H9 (cell line): ENCODE measurements at places on chromosomes 1 and 21. TPM values are rescaled to one million over a fixed set of nuclear protein-coding genes. Genes with fewer than 3 reads are reported as not detected.

- no peaks in the 10 kb centered on the region for H3K4me1 ChIP-seq
- no peaks in the 10 kb centered on the region for H3K27me3 ChIP-seq
- H3K36me3 ChIP-seq, result no peaks in the 10 kb centered on the region
- no peak for DNase-seq
- no peak overlapping the region for H3K27ac ChIP-seq
Observed at GRCh38 chr21:41615613-41616012, 107.7 kb upstream of the TMPRSS2 start.

- no peaks in the 10 kb centered on the region for H3K27me3 ChIP-seq
- H3K4me3 ChIP-seq, result no peak overlapping the region
- H3K27ac ChIP-seq, result no peak overlapping the region
- DNase-seq, result no peak
- peaks cover 6% of the 10 kb centered on the region for H3K36me3 ChIP-seq
Observed at GRCh38 chr1:98884864-98885263, 119.8 kb downstream of the PLPPR5 start.

DNA sequence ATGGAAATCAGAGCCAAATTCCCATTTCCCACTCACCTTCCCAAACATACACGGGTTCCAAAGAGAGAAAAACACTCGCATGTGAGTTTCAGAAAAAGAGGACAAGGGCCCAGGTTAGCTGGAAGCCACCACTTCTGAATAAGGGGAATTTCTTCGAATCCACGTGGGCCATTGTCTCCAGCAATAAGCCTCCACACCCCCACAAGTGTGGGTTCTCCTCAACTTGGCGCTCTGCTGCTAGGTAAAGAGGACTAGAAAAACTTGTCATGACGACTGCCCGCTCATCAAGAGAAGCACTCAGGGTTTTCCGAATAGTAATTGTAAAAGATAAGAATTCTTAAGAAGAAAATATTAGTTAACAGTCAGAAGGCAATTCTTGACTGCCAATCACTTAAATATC lies 30.6 kb downstream of the PRDM15 start:
- no peak for DNase-seq
- no peak overlapping the region for H3K27ac ChIP-seq
- no peaks in the 10 kb centered on the region for H3K4me1 ChIP-seq
- H3K36me3 ChIP-seq, result peaks cover 20% of the 10 kb centered on the region

GRCh38 chr1:244199902-244200301 lies 148.8 kb downstream of the ZBTB18 start:
- H3K4me1 ChIP-seq, result no peaks in the 10 kb centered on the region; the same call in 1 of the 2 replicates
- no peaks in the 10 kb centered on the region for H3K36me3 ChIP-seq
- H3K27me3 ChIP-seq, result no peaks in the 10 kb centered on the region
- DNase-seq, result no peak

GRCh38 chr1:158153746-158154444 lies 26.8 kb upstream of the CD1D start:
- no peak overlapping the region for H3K4me3 ChIP-seq
- DNase-seq, result no peak
- no peak overlapping the region for H3K27ac ChIP-seq
- 0 out of 2 replicates have a peak, but pooled peaks cover 1% of the 10 kb centered on the region for H3K36me3 ChIP-seq
- H3K4me1 ChIP-seq, result no peaks in the 10 kb centered on the region

DNA sequence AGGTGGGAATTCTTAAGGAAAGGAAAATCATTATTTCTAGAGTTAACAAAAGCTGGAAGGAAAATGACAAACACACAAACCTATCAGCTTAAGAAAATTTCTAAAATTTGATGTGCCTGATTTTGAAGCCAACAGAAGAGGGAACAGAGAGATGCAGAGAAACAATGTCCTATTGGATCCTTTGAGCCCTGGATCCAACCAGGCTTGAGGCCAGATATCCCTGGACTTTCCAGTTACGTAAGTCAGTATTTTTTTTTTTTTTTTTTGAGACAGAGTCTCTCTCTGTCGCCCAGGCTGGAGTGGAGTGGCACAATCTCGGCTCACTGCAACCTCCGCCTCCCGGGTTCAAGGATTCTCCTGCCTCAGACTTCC lies 648.9 kb downstream of the KIF26B start:
- no peak overlapping the region for H3K27ac ChIP-seq
- H3K27me3 ChIP-seq, result no peaks in the 10 kb centered on the region
- no peaks in the 10 kb centered on the region; the same call in 1 of the 2 replicates for H3K4me1 ChIP-seq
- no peaks in the 10 kb centered on the region for H3K36me3 ChIP-seq
- no peak for DNase-seq
- H3K4me3 ChIP-seq, result no peak overlapping the region

GRCh38 chr1:20660363-20660762 lies 806 bp downstream of the DDOST start:
- DNase-seq, result no peak
- H3K27me3 ChIP-seq, result no peaks in the 10 kb centered on the region

- no peaks in the 10 kb centered on the region for H3K27me3 ChIP-seq
Observed at GRCh38 chr1:37448185-37448584, 26.2 kb upstream of the ZC3H12A start.

DNA sequence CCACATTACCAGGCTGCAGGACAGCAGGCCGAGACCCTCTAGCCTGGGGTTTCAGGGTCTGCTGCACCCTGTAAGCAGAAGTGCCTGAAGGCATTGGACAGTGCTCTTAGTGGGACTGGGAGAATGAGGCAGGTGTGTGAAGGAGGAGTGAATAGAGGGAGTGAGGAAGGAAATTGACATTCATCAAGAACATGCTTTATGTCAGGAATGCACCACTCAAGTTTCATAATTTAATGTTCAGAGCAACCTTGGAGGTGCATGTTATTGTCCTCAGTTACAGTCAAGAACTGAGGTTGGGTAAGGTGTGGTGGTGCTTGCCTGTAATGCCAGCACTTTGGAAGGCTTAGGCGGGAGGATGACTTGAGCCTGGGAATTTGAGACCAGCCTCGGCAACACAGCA lies 11.7 kb upstream of the GPR37L1 start:
- no peaks in the 10 kb centered on the region for H3K36me3 ChIP-seq
- DNase-seq, result no peak
- no peak overlapping the region for H3K27ac ChIP-seq

- no peak overlapping the region for H3K4me3 ChIP-seq
- H3K27ac ChIP-seq, result no peak overlapping the region
- no peak for DNase-seq
- no peaks in the 10 kb centered on the region for H3K36me3 ChIP-seq
- no peaks in the 10 kb centered on the region for H3K27me3 ChIP-seq
Observed at GRCh38 chr21:35382696-35383095, 333.6 kb upstream of the RUNX1 start.

DNA sequence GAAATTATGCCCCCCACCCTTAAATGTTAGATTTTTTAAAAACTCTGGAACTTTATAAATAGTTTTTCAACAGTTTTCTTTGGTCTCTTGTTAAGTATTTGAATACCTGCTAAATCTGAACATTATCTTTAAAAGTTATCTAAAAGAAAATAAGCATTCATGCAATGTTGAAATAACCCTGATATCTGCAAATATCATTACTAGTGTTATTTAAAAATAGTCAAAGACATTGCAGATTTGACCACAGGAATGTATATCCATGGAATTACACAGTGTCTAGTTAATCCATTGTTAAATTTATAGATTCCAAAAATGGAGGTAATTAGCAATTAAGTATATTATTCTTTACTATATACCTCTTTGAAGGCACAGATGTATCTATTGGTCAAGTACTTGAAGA lies 42.0 kb downstream of the PRRX1 start:
- no peak for DNase-seq
- H3K36me3 ChIP-seq, result no peaks in the 10 kb centered on the region
- no peaks in the 10 kb centered on the region for H3K4me1 ChIP-seq

GRCh38 chr21:42833439-42833815 lies 45.9 kb downstream of the WDR4 start:
- H3K4me3 ChIP-seq, result no peak overlapping the region
- H3K27ac ChIP-seq, result no peak overlapping the region
- peaks cover 3% of the 10 kb centered on the region; the same call in 1 of the 2 replicates for H3K27me3 ChIP-seq
- peaks cover 4% of the 10 kb centered on the region; the same call in 1 of the 2 replicates for H3K4me1 ChIP-seq
- peaks cover 7% of the 10 kb centered on the region; the same call in 2 of the 3 replicates for H3K36me3 ChIP-seq
- DNase-seq, result peak; percentile 65

GRCh38 chr21:37146320-37147235 lies 73.5 kb downstream of the TTC3 start:
- H3K36me3 ChIP-seq, result peaks cover 6% of the 10 kb centered on the region; the same call in 2 of the 3 replicates
- DNase-seq, result no peak
- no peak overlapping the region for H3K27ac ChIP-seq
- H3K4me1 ChIP-seq, result no peaks in the 10 kb centered on the region; the same call in 1 of the 2 replicates
- no peaks in the 10 kb centered on the region for H3K27me3 ChIP-seq
- no peak overlapping the region for H3K4me3 ChIP-seq

- no peak overlapping the region for H3K4me3 ChIP-seq
- H3K36me3 ChIP-seq, result no peaks in the 10 kb centered on the region
- no peaks in the 10 kb centered on the region for H3K4me1 ChIP-seq
- DNase-seq, result no peak
- no peaks in the 10 kb centered on the region for H3K27me3 ChIP-seq
Observed at GRCh38 chr21:14259747-14260146, 43.8 kb downstream of the RBM11 start.

GRCh38 chr1:117886101-117886795 lies 43.2 kb downstream of the GDAP2 start:
- H3K27ac ChIP-seq, result no peak overlapping the region
- no peaks in the 10 kb centered on the region for H3K36me3 ChIP-seq
- no peaks in the 10 kb centered on the region for H3K27me3 ChIP-seq
- no peak for DNase-seq

GRCh38 chr1:113905435-113905861 lies 322 bp downstream of the DCLRE1B start:
- DNase-seq, result peak; percentile 79
- no peaks in the 10 kb centered on the region for H3K4me1 ChIP-seq
- no peak overlapping the region for H3K27ac ChIP-seq
- no peaks in the 10 kb centered on the region for H3K27me3 ChIP-seq
- peak overlapping the region; percentile 96 for H3K4me3 ChIP-seq

DNA sequence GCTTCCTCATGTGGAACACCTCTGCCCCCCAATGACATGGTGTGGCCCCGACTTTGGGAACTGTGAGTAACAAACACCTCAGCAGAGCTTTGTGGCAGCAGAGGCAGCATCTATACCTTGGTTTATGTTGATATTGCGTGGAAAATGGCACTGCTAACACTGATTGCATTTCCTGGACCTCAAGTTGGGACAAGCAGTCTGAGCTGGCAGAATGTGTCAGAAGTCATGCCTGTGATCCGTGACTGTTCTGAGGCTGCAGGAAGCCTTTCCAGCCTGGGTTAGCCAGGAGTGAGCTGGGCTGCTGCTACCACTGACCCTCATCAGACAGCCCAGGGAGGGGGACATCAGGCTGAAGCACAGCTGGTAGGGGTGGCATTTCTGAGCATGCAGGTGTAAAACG lies 268.5 kb downstream of the KCNJ6 start:
- no peaks in the 10 kb centered on the region for H3K27me3 ChIP-seq
- DNase-seq, result no peak
- peaks cover 2% of the 10 kb centered on the region; the same call in 1 of the 2 replicates for H3K4me1 ChIP-seq
- no peak overlapping the region for H3K4me3 ChIP-seq

DNA sequence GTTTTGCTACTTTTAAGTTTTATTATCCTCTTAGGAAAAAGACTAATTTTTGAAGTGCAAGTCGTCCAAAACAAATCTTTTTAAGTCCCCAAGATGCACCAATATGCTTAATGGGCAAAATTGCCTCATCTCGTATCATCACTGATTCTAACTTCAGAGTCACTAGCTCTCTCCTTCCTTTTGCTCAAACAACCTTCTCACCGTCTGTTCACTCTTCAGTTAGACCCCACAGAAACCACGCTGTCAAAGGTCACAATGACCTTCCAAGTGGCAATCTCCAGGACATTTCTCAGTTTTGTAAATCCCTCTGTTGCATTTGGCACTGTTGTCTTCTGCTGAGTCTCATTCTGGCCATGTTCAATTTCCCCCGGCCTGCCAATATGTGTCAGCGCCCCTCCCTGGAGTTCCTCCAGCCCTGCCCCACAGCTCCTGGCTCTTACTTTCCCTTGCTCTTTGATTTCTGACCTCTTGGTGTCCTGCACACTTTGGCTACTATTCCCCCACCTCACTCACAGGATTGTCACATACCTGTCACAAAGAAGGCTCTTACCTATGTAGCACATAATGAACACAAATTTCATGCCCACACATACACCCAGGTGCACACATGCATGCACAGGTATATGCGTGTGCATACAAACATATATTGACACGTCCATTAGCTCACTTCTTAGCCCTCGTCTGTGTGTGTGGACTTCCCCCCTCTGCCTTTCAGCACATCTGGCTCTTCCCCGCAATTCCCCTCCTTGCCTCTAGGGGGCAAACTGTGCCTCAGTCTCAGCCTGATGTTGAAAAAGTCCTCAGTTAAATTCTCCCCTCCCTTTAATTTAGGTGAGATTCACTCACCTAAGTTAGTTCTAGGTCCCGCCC lies 354.0 kb upstream of the DUSP10 start:
- peaks cover 9% of the 10 kb centered on the region; the same call in 1 of the 2 replicates for H3K4me1 ChIP-seq
- H3K27ac ChIP-seq, result no peak overlapping the region
- H3K36me3 ChIP-seq, result no peaks in the 10 kb centered on the region
- DNase-seq, result peak; percentile 67

DNA sequence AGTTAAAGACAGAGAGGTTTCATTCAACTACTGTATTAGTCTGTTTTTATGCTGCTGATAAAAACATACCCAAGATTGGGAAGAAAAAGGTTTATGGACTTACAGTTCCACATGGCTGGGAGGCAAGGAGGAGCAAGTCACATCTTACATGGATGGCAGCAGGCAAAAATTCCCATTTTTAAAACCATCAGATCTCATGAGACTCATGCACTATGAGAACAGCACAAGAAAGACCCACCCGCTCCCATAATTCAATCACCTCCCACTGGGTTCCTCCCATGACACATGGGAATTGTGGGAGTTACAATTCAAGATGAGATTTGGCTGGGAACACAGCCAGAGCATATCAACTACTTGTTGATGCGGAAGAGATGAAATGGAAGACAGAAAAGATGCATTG lies 9.2 kb downstream of the GPR161 start:
- no peak overlapping the region for H3K4me3 ChIP-seq
- peaks cover 14% of the 10 kb centered on the region for H3K36me3 ChIP-seq
- no peaks in the 10 kb centered on the region for H3K27me3 ChIP-seq
- H3K27ac ChIP-seq, result no peak overlapping the region
- peaks cover 3% of the 10 kb centered on the region for H3K4me1 ChIP-seq
- DNase-seq, result no peak

GRCh38 chr1:60111716-60112115 lies 38.1 kb upstream of the C1orf87 start:
- H3K27me3 ChIP-seq, result no peaks in the 10 kb centered on the region
- H3K4me3 ChIP-seq, result no peak overlapping the region
- H3K36me3 ChIP-seq, result no peaks in the 10 kb centered on the region

DNA sequence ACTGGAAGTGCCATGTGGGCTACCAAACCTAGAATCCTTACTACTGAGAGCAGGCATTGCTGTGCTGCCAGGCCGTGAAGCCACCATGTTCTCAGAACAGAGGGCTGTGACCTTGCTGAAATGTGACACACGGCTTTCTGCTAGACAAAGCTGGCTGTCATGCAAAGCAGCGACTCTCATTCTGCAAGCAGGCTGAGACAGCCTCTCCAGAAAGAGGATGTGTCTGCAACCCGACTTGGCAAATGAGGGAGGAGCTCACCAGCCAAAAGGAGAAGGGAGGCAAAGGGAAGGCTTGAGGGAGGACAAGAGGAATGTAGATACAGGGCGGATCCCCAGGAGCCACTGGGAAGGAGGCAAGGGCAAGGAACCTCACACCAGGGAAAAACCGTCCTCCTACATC lies 85.7 kb upstream of the KRTAP19-8 start:
- no peak overlapping the region for H3K27ac ChIP-seq
- H3K27me3 ChIP-seq, result no peaks in the 10 kb centered on the region
- H3K4me1 ChIP-seq, result no peaks in the 10 kb centered on the region
- DNase-seq, result no peak

The ITPKB gene
- 3.8 and 4.0 TPM in 2 replicates for total RNA-seq

The KCND3 gene
- 0.15 TPM in 2 replicates for total RNA-seq

The SEMA6C gene
- total RNA-seq, result 11.5 and 12.3 TPM in 2 replicates

The NPHS2 gene
- total RNA-seq, result not detected in 2 replicates

The OPTC gene
- total RNA-seq, result 0.68 and 1.1 TPM in 2 replicates

The LRRN2 gene
- total RNA-seq, result 4.5 and 5.8 TPM in 2 replicates

The SLC44A5 gene
- 2.1 and 2.4 TPM in 2 replicates for total RNA-seq

The APOBEC4 gene
- total RNA-seq, result not detected in 2 replicates

The CAPN9 gene
- total RNA-seq, result 0.22 TPM in 1 of 2 replicates, not detected in the other

The VHLL gene
- total RNA-seq, result not detected in 2 replicates

The RGS13 gene
- not detected in 2 replicates for total RNA-seq
